ENCODE measurements at places on chromosomes 16 and 17.

- DNase-seq, result no peak
These were observed 12.0 kb downstream of the IL21R start for GRCh38 chr16:27413956-27414355.

- no peak for DNase-seq
These were observed 15.0 kb downstream of the RIPOR1 start for GRCh38 chr16:67543582-67543981.

GRCh38 chr16:71880176-71880575 is 3.8 kb downstream of the ZNF821 start:
- DNase-seq, result no peak

DNA sequence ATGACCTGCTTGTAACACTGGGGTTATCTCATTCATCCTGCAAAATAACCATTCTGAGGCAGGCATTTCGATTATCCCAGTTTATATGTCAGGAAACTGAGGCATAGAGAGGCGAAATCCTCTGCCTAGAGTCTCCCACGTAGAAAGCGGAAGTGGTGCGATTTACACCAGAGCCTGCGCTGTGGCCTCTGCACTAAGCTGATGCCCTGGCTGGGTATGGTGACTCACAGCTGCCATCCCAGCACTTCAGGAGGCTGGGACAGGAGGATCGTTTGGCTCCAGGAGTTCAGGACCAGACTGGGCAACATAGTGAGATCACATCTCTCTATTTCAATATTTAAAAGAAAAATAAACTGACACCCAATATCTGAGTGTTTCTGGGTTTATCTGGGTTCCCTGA is 59.3 kb upstream of the BCO1 start:
- DNase-seq, result no peak

- DNase-seq, result peak; percentile 33
These were observed 8.9 kb downstream of the OR4D1 start for GRCh38 chr17:58156839-58157803.

DNA sequence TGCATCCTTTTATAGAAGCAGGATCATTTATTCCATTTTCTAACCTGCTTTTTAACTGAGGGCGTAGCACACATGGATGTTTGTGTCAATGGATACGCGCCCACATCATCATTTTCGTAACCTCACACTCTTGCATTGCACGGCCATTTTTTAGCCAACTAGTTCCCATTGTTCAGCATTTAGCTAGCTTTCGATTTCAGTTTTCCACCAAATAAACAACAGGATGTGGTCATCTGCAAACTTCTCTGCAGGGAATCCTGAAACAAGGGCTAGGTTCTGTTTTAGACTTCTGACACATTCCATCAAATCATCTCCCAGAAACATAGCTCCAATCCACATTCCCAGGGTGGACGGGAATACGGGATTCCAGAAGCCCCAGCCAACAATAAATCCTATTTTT is 6.4 kb downstream of the CYB561 start:
- no peak for DNase-seq

DNA sequence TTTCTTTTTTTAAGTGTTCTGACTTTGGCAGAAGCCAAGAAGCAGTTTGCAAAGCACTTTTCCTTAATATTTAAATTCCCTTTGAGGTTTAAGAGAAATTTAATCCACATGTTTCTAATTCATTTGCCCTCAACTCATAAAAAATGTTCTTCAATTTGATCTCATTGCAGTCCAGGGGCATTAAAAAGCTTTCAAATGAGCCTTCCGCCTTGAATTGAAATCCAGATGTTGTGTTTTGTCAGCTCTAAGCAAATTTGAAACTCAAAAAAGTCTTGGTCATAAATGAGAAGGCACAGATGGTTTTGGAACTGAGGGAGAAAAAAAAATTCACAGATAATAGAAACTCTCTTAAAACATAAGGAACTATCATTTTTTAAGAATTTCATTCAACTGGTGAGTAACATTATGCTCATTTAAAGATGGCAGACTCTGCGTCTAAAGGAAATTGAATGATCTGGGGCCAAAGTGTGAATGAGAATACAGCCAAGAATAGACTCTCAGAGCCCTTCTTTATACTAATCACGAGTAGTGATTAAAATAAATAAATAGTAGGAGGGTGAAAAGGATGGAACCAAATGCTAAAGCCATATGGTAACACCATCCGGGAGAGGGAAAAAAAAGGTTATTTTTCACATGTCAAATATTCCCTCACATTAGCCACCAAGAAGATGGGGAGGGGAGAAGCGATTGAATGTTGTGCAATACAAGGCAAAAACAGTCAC is 1304.7 kb downstream of the CDH8 start:
- DNase-seq, result no peak

DNA sequence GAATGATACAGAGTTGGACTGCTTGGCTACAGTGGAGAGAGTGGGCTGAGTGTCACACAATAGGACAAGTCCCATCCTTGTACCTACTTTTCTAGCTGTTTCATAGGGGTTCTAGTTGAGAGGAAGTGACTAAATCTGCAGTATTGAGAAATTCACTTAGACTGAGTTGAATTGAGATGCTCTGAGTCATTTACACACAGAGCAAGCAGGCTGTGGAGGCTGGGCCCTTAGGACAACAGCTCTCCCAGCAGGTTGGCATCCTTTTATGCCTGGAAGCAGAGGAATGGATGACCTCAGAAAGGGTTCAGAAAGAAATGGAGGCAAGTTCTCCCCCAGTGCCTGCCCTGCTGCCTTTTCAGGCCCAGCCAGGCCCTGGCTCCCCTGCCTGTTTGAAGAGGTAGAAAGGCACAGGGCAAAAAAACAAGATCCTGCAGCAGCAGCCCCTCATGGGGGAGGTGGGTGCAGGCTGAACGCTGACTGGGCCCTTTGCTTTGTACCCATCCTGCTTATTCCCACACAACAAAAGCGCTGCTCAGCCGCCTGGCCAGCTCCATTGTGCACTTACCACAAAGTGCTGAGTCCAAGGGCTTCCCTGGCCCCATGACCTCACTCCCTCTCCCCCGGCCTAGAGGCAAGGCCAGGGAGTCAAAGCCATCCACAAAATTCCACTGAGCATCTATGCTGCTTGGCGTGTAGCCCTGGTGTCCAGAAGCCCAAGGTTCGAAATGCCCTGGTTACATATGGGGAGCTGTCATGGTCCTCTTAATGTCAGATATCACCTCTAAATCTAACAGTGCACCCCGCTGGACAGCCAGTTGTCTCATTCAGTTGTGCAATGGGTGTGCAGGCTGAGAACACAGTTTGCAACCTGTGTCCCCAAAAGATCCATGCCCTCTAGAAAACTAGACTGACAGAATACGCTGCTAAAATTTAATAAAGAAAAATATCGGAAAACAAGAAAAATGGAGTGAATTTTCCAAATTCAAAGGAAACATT is 5.4 kb upstream of the CRYBA1 start:
- no peak for DNase-seq

GRCh38 chr17:1473170-1473569 is 17.1 kb upstream of the CRK start:
- DNase-seq, result no peak

DNA sequence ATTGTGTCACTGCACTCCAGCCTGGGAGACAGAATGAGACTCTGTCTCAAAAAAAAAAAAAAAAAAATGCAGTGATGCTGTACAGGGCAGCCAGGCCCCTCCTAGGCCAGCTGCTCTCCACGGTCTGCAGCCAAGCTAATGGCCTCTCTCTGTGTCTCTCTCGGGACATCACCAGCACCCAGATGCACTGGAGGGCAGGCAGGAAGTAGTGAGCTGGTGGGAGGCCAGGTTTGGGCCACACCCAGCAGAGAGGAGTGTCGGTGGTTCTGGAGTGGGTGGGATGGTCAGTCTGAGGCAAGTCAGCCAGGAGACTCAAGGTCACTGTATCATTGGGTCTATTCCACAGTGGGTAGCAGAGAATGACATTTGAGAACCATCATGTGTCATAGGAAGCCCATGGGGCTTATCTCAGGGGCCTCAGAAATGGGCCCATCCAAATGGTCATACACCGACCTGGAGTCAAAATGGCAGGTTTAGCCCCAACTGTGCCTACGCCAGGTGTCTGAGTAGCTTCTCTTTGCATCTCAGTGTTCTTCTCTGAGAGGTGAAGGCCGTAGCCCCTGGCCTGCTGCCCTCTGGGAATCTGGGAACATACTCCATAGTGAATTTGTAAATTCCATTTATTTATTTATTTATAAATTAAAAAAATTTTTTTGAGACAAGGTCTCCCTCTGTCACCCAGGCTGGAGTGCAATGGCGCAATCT is 22.7 kb downstream of the WNT9B start:
- DNase-seq, result no peak

DNA sequence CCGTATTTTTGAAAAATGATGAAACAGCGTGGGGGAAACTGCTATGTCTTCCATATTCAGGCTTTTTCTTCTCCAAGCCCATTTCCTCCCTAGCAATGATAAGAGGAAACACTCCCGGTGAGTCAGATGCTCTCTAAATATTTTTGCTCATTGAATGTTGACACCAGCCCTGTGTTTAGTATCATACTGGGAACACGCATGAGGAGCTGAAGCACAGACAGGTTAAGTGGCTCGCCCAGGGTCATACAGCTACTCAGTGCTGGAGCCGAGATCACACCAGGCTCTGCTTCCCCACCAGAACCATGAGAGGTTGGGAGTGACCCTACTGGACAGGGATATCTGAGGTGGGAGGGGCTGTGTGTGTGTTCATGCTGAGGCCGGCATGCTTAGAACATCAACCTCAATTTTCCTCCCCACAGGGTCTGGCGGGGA is 37.8 kb upstream of the ADGRG1 start:
- no peak for DNase-seq

DNA sequence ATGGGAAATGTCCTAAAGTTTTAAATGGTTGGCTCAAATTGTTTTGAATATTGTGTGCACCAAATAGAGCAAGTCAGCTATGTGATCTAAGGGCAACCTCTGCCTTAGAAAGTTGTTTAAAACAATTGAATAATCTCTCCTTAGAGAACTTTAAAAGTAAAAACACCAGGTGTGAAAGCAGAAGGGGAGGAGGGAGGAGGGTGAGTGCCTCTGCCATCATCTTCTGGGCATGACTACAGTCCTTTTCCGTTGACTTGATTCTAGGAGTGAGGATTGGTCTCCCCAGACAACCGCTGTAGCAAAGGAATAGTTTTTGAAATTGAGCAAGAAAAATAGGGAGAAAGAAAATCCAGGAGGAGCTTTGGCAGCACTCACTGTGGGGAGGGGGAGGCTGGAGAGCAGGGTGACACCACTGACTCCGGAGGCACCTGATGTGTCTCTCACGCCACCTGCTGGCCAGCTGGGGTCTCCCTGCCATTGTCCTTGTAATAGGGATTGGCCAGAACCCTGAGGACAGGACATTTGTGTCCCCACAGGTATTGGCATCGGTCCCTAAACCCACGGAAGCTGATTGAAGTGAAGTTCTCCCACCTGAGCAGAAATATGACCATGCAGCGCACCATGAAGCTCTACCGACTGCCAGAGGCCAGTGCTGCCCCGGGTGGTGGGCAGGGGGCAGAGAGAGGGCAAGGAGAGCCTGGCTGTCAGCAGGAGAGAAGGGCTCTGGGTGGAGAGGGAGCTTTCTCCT is 33.3 kb downstream of the PLCD3 start:
- DNase-seq, result peak; percentile 64

DNA sequence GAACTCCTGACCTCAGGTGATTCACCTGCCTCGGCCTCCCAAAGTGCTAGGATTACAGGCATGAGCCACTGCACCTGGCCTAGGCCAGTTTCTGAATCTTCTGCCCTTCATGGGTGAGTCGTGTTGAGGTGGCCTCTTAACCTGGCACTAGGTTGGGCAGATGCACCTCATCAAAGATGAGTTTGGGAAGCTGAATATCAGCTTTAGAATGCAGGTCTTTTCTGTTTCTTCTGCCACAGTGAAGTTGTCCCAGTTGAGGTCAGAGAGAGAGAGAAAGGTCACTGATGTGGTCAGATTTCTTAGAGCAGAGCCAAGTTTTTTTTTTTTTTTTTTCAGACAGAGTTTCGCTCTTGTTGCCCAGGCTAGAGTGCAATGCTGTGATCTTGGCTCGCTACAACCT is 111.3 kb upstream of the WSCD1 start:
- no peak for DNase-seq

GRCh38 chr16:69350536-69351133 is 951 bp downstream of the TMED6 start:
- no peak for DNase-seq

GRCh38 chr17:45001310-45001709 is 33.2 kb upstream of the C1QL1 start:
- DNase-seq, result no peak

GRCh38 chr17:77894126-77894956 is 64.2 kb upstream of the TNRC6C start:
- DNase-seq, result no peak

DNA sequence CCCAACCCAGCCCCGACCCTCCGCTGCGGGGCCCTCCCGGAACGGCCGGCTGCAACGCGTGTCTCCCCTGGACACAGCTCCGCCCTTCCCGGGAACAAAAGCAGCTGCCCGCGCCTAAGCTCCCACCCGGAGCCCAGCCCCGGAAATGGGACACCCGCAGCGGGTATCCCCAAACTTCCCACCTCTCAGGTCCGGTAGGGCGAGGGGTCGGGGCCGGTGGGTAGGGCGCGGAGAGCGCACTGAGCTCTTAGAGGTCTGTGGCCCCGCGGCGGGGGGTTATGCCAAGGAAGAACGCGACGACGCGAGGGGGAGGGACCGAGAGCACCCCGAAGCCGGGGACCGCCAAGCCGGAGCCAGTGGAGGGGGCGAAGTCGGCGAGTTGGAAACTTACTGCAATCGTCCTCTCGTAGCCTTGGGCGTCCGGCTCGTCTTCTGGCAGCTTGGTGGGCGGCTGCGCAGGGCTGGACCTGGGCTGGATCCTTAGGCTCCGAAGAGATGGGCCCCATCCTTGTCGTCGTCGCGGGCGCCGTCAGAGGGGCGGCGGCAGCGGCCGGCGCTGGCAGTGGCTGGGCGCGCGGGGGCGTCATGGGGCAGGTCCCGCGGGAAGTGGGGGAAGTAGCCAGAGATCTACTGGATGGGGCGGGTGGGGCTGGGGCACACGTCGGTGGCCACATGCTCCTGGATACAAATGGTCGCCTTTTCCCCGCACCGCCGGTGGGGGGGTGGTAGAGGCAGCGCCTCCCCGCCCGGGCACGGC is 6.9 kb downstream of the USP6 start:
- no peak for DNase-seq

DNA sequence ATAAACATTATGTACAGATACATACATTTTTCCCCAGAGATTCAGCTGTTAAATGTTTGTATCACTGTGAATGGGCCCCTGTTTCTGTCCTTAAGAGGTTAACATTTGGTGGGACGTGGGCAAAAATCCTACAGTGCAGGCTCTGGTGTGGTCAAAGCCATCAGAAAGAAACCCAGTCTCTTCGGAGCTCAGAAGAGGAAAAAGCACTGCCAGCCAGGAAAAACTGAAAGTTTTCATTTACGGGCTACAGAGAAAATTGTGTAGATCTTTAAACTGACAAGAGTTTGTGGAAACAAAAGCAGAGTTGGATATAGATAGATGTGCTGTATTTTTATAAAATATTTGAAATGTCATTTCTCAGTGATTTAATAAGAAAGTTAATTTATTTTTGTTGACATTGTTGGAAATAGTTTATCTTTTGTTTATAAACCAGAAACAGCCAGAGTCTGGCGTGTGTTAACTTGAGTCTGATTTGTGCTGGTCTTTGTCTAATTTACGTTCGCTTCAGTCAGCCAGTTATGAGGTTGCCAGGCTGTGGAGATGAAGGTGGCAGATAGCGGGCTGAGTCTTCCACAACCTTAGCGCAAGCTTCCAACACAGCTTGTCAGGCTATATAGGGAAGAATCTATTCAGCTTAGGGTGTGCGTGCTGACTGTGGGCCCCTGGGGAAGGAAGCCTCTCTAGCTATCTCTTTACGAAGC is 9.5 kb upstream of the TEKT3 start:
- no peak for DNase-seq

- no peak for DNase-seq
These were observed 38.4 kb upstream of the VWA3A start for GRCh38 chr16:22053921-22054341.

- no peak for DNase-seq
These were observed 41.6 kb downstream of the AHSP start for GRCh38 chr16:31569360-31569717.

Data from activated T-cell treated with anti-CD3 and anti-CD28 coated beads for 4 hours (primary cell).